Stimulated activated CD8-positive, alpha-beta memory T cell treated with anti-CD3 and anti-CD28 coated beads, Interleukin-4, amount 100 ng/mL, for 4 hours (primary cell): ENCODE measurements at places on chromosomes 3 and 15.

DNA sequence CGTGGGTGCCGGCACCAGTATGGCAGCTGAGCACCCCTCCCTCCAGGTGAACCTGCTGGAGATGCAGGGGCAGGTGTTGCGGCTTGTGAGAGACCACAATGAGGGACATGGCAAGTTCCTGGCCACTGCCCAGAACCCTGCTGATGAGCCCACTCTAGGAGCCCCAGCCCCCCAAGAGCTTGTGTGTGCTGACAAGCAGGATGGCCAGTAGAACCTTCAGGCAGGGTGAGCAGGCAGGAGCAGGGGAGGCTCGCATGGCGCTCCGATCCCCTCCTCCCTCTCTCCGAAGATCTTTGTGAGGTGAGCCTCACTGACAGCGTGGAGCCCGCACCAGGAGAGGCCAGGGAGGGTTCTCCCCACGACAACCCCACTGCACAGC lies 29.8 kb downstream of the NGRN start:
- no peak for DNase-seq

GRCh38 chr15:87938031-87938430 lies 318.5 kb downstream of the NTRK3 start:
- DNase-seq = no peak

DNA sequence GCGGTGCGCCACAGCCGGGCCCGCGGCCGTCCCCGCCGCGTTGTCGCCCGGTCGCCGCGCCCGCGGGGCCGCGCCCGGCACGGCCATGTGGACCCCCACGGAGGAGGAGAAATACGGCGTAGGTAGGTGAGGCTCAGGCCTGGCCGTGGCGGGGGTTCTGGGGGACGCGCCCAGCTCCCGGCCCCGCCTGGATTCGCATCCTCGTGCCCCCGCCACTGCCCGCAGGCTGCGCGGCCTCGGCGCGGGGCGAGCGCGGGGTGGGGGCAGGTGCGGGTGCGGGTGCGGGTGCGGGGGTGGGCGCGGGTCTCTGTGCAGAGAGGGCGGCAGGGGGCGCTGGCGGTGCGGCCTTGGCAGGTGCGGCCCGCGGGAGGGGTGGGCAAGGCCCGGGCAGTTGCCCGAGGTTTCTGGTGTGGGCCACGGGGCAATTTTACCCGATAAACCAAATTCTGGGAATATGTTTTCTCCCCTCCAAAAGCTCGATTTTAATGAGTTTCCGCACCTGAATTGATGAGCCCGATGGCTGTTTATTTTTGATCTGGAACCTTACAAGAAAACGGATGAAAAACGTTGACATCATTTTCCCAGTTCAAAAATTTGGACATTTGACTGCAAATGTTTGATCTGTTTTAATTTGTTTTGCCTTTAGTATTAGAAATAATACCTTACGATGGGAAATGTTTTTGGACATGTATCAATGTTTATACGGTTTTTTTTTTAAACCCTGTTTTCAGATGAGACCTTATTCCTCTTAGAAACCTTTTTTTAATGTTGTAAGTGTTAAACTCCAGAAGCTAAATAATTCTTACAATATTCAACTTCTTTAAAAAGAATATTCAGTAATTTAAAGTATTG lies 678 bp downstream of the DOCK3 start:
- peak; percentile 28 for DNase-seq

- DNase-seq = no peak
These were observed 37.3 kb downstream of the MLH1 start for GRCh38 chr3:37030588-37030987.

DNA sequence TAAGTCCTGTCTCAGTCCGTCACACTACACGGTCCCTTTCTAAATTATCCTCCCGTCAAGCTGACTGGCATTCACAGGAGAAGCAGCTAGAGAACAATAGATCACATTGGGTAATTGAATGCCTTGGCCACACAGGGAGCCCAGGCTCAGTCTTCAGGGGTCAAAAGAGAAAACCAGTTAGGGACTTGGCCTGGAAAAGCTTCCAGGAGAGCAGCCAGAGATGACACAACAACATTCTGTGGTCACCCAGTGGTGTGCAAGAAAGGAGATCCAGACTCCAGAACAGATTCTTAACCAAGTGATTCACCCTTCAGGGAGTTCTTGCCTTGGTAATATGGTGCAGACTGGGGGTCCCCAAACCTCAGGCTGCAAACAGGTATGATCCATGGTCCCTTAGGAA lies 15.9 kb downstream of the ARHGAP31 start:
- DNase-seq = no peak
